ENCODE measurements at places on chromosomes 7 and 10. TPM values are rescaled to one million over a fixed set of nuclear protein-coding genes. Genes with fewer than 3 reads are reported as not detected.
A peak's percentile ranks its signal among the peaks of the same experiment; 100 is the strongest.

- H3K4me3 ChIP-seq = no peak overlapping the region
- no peak overlapping the region for H3K27ac ChIP-seq
- no peaks in the 10 kb centered on the region for H3K36me3 ChIP-seq
- H3K4me1 ChIP-seq = no peaks in the 10 kb centered on the region
- no peak for DNase-seq
These were observed 249.4 kb downstream of the CRPPA start for GRCh38 chr7:16171928-16172327.

DNA sequence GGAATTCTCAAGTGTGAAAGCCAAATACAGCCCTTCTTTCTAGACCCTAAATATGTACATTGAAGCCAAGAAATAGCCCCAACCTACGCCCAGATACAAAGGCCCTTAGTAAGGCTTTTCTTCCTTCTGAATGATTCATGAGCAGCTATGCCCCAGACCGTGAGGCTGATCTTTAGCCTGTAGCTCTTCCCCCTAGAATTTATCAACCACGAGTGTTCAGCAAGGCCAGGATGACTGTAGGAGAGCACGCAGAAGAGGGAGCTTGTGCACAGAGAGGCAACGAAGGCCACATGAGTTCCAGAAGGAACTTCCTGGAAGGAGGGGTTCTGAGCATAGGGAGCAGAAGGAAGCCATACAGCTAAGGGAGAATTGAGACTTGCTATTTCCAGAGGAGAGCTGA lies 53.0 kb upstream of the HABP2 start:
- peaks cover 9% of the 10 kb centered on the region for H3K27me3 ChIP-seq

Gene MMRN2
- total RNA-seq = not detected

DNA sequence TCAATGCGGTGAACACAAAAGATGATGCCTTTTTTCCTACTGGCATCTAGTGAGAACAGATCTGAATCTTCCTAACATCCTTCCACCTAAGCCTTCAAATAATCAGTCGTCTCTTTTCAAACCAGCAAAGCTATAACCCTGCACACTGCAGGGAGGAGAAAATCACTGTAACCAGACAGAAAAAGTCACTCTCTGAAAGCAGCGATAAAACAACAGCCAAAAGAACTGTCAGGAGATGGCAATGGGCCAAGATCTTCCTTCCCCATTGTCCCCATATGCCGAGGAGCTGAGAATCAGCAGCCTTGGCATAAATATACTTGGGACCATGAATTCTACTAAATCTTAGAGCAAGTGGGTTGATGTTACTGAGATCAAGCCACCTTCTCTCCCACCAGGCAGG lies 13.1 kb downstream of the FZD9 start:
- H3K36me3 ChIP-seq = peaks cover 77% of the 10 kb centered on the region
- H3K4me1 ChIP-seq = peaks cover 24% of the 10 kb centered on the region
- H3K4me3 ChIP-seq = no peak overlapping the region
- H3K27ac ChIP-seq = no peak overlapping the region

Gene ADRB1
- total RNA-seq = 2.3 TPM

DNA sequence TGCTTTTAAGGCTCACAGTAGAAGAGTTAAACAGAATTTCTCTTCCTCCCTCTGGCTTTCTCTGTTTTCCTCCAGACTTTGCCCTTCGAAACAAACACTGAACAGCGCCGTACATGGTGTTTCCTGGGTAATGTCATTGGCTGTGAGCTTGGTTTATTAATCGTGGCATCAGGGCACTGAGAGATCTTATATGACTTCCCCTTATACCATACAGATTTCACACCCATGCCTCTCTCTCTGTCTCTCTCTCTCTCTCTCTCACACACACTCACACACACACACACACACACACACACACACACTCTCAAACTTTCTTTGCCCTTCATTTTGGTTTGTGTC lies 195.5 kb downstream of the CREB5 start:
- no peak overlapping the region for H3K4me3 ChIP-seq
- H3K27me3 ChIP-seq = peaks cover 3% of the 10 kb centered on the region
- no peaks in the 10 kb centered on the region for H3K36me3 ChIP-seq
- no peaks in the 10 kb centered on the region for H3K4me1 ChIP-seq
- DNase-seq = no peak
- no peak overlapping the region for H3K27ac ChIP-seq

- H3K27ac ChIP-seq = no peak overlapping the region
- no peak for DNase-seq
- peaks cover 17% of the 10 kb centered on the region for H3K27me3 ChIP-seq
- no peaks in the 10 kb centered on the region for H3K36me3 ChIP-seq
- H3K4me1 ChIP-seq = peaks cover 2% of the 10 kb centered on the region
- H3K4me3 ChIP-seq = no peak overlapping the region
These were observed 129.6 kb upstream of the CCDC6 start for GRCh38 chr10:60035984-60036383.

DNA sequence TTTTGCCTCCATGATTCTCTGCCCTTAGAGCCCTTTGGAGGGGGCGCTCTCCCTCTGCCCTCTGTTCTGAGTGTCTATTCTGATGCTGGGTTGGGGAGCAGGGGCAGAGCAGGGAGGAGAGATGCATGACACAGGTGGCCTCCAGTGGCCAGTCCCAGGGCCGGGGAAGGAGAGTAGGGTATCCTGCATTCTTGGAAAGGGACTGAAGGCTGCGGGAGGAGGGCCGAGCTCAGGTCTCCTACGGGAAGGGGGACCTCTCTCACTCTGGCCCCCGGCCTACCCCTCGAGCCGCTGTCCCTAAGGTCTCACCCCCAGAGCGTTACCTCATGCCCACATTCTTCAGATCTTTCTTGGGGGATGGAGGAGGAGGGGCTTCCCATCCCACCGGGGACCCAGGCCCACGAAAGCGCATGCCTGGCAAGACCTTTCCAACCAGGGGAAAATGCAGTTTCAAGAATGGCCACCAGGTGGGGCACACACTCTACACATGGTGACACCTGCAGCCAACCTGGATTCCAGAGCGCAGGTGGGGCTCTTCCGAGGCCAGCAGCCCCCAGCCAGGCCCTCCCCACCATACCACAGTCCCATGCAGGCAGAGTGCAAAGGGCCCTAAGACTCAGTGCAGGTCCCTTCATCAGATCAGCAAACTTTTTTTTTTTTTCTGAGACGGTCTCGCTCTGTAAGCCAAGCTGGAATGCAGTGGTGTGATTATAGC lies 86.4 kb downstream of the MYL10 start:
- DNase-seq = peak; percentile 78
- no peak overlapping the region for H3K27ac ChIP-seq
- no peaks in the 10 kb centered on the region for H3K36me3 ChIP-seq
- no peaks in the 10 kb centered on the region for H3K27me3 ChIP-seq

Gene GPR26
- total RNA-seq = not detected

- H3K4me1 ChIP-seq = peaks cover 53% of the 10 kb centered on the region
- no peak overlapping the region for H3K4me3 ChIP-seq
- no peak for DNase-seq
- peaks cover 31% of the 10 kb centered on the region for H3K36me3 ChIP-seq
- H3K27ac ChIP-seq = no peak overlapping the region
These were observed 64.9 kb upstream of the PPIF start for GRCh38 chr10:79282388-79282787.

Gene SEMA3E
- not detected for total RNA-seq

- no peak overlapping the region for H3K27ac ChIP-seq
- no peak overlapping the region for H3K4me3 ChIP-seq
- H3K36me3 ChIP-seq = no peaks in the 10 kb centered on the region
These were observed 71.3 kb downstream of the HDAC9 start for GRCh38 chr7:18566829-18567228.

GRCh38 chr7:69328516-69328915 lies 269.8 kb upstream of the AUTS2 start:
- H3K27ac ChIP-seq = no peak overlapping the region
- H3K27me3 ChIP-seq = no peaks in the 10 kb centered on the region
- H3K4me3 ChIP-seq = no peak overlapping the region
- no peak for DNase-seq

Gene ZNF25
- total RNA-seq = 7.1 TPM

GRCh38 chr10:72298592-72299519 lies 25.1 kb downstream of the DDIT4 start:
- no peak for DNase-seq
- H3K4me1 ChIP-seq = peaks cover 60% of the 10 kb centered on the region
- H3K27ac ChIP-seq = peak overlapping the region; percentile 99
- H3K27me3 ChIP-seq = no peaks in the 10 kb centered on the region
- H3K36me3 ChIP-seq = peaks cover 8% of the 10 kb centered on the region

- no peaks in the 10 kb centered on the region for H3K36me3 ChIP-seq
- H3K27me3 ChIP-seq = peaks cover 2% of the 10 kb centered on the region
- DNase-seq = no peak
- H3K27ac ChIP-seq = no peak overlapping the region
These were observed 134.3 kb upstream of the PDE1C start for GRCh38 chr7:32204361-32205018.

- DNase-seq = no peak
- peak overlapping the region; percentile 72 for H3K4me3 ChIP-seq
- H3K4me1 ChIP-seq = peaks cover 28% of the 10 kb centered on the region
- peak overlapping the region; percentile 83 for H3K27ac ChIP-seq
These were observed 1.3 kb upstream of the PRTFDC1 start for GRCh38 chr10:24953675-24954074.

- no peak overlapping the region for H3K4me3 ChIP-seq
- H3K27ac ChIP-seq = no peak overlapping the region
- peaks cover 24% of the 10 kb centered on the region for H3K36me3 ChIP-seq
These were observed 32.0 kb downstream of the NUB1 start for GRCh38 chr7:151373599-151373998.

GRCh38 chr10:119333146-119333792 lies 125.9 kb downstream of the GRK5 start:
- no peak overlapping the region for H3K27ac ChIP-seq
- DNase-seq = peak; percentile 75
- H3K36me3 ChIP-seq = peaks cover 16% of the 10 kb centered on the region
- peaks cover 25% of the 10 kb centered on the region for H3K4me1 ChIP-seq
- no peaks in the 10 kb centered on the region for H3K27me3 ChIP-seq
